ENCODE measurements at places on chromosomes 5 and 9.

- H3K27ac ChIP-seq: no peak overlapping the region
- no peak for DNase-seq
- no peaks in the 10 kb centered on the region for H3K27me3 ChIP-seq
- no peaks in the 10 kb centered on the region for H3K4me1 ChIP-seq
- H3K4me3 ChIP-seq: no peak overlapping the region
These were observed 316.0 kb upstream of the DMAC1 start for GRCh38 chr9:8115570-8115969.

GRCh38 chr5:126506079-126506478 lies 82.9 kb downstream of the GRAMD2B start:
- no peaks in the 10 kb centered on the region for H3K4me1 ChIP-seq
- H3K4me3 ChIP-seq: no peak overlapping the region
- H3K36me3 ChIP-seq: no peaks in the 10 kb centered on the region

DNA sequence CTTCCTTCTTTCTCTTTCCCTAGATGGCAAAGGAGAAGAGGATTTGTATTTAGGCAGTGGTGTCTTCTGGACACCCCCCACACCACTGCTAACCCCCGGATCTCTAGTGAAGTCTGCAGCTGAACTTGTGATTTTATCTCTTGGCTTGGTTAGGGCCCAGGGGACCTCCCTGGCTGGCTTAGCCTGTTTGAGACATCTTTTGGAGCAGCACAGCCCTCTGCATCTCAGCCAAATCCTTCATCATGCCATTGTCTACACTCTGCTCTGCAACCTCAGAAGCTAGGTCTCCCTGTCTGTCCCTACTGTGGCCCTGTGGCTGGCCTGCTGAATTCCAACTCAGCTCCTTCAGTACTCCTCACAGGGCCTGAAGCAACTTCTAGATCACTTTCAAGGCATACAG lies 81.7 kb downstream of the MUSK start:
- no peaks in the 10 kb centered on the region for H3K36me3 ChIP-seq
- no peak overlapping the region for H3K27ac ChIP-seq
- DNase-seq: no peak
- H3K27me3 ChIP-seq: no peaks in the 10 kb centered on the region

- DNase-seq: no peak
- no peaks in the 10 kb centered on the region for H3K36me3 ChIP-seq
- no peak overlapping the region for H3K4me3 ChIP-seq
- no peaks in the 10 kb centered on the region for H3K27me3 ChIP-seq
- no peak overlapping the region for H3K27ac ChIP-seq
- no peaks in the 10 kb centered on the region for H3K4me1 ChIP-seq
These were observed 25.8 kb upstream of the PRXL2C start for GRCh38 chr9:96680812-96681499.

GRCh38 chr5:147687118-147687517 lies 95.4 kb downstream of the JAKMIP2 start:
- no peaks in the 10 kb centered on the region for H3K4me1 ChIP-seq
- no peak overlapping the region for H3K4me3 ChIP-seq
- no peaks in the 10 kb centered on the region for H3K27me3 ChIP-seq
- H3K27ac ChIP-seq: no peak overlapping the region

DNA sequence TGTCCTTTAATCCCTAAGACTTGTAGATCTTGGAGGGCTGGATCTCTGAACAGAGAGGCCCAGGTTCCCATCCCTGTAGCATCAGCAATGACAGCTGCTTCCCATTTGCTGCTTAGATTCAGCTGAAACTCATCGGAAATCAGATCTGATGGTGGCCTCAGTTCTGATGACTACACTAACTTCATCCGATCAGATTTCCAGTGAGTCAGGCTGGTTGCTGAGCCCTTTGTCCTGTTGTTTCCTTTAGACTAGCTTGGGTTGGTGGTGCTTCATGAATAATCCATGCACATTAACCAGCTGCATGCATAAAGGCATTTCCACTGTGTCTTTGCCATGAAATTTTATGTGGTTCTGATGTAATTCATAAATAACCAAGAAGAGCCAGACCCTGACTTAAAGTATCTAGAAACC lies 195.2 kb upstream of the TUT7 start:
- no peak for DNase-seq
- no peaks in the 10 kb centered on the region for H3K36me3 ChIP-seq
- no peak overlapping the region for H3K27ac ChIP-seq
- no peaks in the 10 kb centered on the region for H3K27me3 ChIP-seq
- peaks cover 3% of the 10 kb centered on the region for H3K4me1 ChIP-seq
- H3K4me3 ChIP-seq: no peak overlapping the region

DNA sequence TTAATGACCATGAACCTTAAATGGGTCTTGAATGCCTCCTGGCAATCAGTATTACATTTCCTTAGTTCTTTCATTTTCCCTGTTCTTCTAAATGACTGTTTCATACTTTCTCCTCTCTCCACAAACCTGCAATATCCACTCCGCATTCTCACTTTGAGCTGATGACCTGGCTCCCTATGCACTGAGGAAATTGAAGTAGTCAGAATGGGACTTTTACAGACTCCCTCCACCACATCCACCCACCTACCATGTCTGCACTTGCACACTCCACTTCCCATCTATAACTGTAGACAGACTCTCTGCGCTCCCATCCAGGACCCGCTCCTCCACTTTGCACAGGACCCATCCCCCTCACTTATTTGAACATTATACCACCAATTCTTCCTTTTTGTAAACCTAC lies 36.2 kb upstream of the GZMA start:
- no peaks in the 10 kb centered on the region for H3K4me1 ChIP-seq
- DNase-seq: no peak
- no peak overlapping the region for H3K4me3 ChIP-seq
- no peaks in the 10 kb centered on the region for H3K27me3 ChIP-seq

DNA sequence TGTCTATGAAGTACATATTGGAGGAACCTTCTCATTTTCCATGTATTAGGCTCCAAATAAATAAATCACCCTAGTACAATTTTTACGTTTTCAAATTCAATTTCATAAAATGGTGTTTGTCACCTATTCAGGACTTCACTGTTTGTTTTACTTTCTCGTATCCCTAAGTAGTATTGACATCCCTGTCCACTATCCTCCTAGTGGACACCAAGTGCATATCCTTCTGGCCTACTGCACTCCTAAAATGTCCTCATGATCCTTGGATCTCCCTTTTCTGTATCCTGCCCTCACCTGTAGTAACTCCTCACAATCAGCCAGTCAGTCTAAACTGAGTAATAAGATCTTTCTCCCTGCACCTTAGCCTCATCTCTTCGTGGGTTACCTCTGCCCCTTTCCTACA lies 539.9 kb downstream of the DMRTA1 start:
- DNase-seq: no peak
- H3K4me3 ChIP-seq: no peak overlapping the region
- H3K27me3 ChIP-seq: no peaks in the 10 kb centered on the region
- no peaks in the 10 kb centered on the region for H3K4me1 ChIP-seq
- no peaks in the 10 kb centered on the region for H3K36me3 ChIP-seq

GRCh38 chr5:72013766-72014624 lies 93.3 kb upstream of the MAP1B start:
- no peak overlapping the region for H3K27ac ChIP-seq
- no peaks in the 10 kb centered on the region for H3K4me1 ChIP-seq

DNA sequence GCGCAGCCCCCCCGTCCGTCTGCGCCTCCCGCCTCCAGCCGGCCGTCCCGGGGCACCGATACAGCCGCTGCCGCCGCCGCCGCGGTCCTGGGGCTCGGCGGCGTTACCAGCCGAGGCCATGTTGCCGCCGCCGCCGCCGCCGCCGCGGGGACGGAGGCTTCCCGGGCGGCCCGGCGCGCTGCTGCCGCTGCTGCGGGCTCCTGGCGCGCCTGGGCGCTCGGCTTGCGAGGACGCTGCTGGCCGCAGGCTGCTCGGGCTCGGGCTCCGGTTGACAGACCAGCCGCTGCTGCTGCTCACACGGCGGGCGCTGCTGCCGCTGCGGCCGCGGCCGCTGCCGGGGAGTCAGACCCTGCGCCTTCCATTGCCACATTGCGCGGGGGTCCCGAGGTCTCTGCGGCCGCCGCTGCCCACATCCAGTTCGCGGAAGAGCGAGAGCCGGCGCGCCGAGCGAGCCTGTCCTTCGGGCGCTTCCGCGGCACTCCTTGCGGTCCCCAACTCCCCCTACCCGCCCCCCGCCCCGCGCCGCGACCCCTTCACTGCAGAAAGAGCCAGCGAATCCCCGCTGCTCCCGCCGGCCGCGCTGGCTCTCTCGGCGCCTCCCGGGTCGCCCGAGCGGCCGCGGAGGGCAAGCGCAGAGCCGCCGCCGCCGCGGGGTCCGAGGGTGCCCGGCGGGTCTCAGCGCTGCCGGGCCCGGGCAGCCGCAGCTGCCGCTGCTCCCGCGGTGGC lies 8.4 kb downstream of the PTCH1 start:
- H3K4me1 ChIP-seq: peaks cover 5% of the 10 kb centered on the region
- no peak for DNase-seq
- peak overlapping the region; percentile 91 for H3K27ac ChIP-seq

GRCh38 chr9:76693912-76694311 lies 70.3 kb upstream of the PCA3 start:
- no peaks in the 10 kb centered on the region for H3K4me1 ChIP-seq
- no peak overlapping the region for H3K27ac ChIP-seq
- H3K36me3 ChIP-seq: no peaks in the 10 kb centered on the region
- H3K27me3 ChIP-seq: no peaks in the 10 kb centered on the region
- no peak overlapping the region for H3K4me3 ChIP-seq

DNA sequence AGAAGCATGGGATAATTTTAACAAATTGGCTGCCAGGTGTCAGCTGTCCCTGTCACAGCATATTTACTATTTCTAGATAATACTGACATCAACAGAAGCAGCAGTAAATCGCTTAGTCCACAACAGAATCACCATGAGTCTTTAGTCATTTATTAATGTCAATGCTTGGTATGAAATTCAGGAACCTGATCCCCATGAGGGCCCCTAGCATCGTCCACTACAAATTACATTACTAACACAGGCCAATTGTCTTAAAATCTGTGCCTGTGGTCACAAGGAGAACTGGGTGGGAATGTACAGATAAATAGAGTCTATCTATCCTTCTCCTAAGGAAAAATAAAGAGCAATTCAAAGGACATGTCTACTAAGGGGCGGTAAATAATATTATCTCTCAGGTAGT lies 76.1 kb downstream of the TSSK1B start:
- H3K27ac ChIP-seq: no peak overlapping the region
- H3K4me1 ChIP-seq: no peaks in the 10 kb centered on the region
- no peaks in the 10 kb centered on the region for H3K36me3 ChIP-seq
- no peak for DNase-seq

DNA sequence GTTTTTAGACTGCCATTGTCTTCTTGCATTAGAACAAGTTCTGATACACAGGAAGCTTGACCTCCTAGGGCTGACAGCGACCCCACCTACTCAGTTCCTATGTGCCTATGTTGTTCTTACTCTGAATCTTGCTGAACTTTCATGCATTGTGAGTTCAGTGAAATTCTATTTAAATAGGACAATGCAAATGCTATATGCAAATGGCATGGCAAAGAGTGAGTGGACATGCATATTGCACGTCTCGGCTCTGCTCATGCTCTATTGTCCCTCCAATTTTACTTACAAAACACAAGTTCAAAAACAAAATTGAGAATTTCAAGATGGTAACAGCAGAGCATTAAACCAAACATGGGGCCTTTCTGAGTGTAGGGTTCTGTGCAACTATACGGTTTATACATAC lies 5.3 kb upstream of the DCP2 start:
- H3K27me3 ChIP-seq: no peaks in the 10 kb centered on the region
- no peaks in the 10 kb centered on the region for H3K36me3 ChIP-seq
- DNase-seq: no peak
- no peak overlapping the region for H3K27ac ChIP-seq
- H3K4me1 ChIP-seq: peaks cover 14% of the 10 kb centered on the region

DNA sequence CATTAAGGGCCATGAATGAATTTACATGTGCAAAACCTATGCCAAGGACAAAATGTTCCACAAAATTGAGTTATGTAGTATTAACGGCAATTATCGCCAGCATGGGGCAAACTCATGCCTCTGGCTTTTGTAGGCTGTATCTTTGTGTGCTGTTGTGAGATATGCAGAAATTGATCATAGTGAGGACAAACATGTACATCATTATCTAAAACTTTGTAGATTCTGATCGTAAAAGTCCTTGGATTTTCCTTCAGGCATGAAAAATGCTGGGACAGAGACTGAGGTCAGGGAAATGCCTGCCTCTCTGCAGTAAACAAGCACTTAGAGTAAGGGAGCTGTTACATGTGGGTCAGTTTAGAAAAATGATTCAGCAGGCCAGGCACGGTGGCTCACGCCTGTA lies 5.9 kb upstream of the TXNDC8 start:
- no peaks in the 10 kb centered on the region for H3K27me3 ChIP-seq
- no peak overlapping the region for H3K27ac ChIP-seq
- no peaks in the 10 kb centered on the region for H3K36me3 ChIP-seq
- no peak overlapping the region for H3K4me3 ChIP-seq

DNA sequence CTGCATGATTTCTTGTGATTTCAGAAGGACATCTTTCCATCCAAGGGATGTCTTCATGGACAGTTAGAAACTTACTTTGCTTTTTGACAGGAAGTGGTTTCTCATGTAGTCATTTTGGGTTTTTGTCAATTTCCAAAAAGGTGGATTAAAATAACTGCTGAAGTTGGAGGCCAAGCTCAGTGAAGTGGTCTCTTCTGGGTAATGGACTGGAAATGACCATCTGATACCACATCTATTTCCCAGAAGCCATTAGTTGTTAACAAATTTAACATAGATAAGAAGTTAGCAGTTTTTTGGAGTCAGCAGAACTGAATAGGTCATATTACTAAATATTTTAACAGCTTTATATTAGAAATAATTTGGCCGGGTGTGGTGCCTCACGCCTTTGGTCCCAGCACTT lies 86.2 kb upstream of the MYO10 start:
- no peaks in the 10 kb centered on the region for H3K27me3 ChIP-seq
- no peak for DNase-seq
- no peaks in the 10 kb centered on the region for H3K36me3 ChIP-seq
- H3K27ac ChIP-seq: no peak overlapping the region
- H3K4me1 ChIP-seq: peaks cover 3% of the 10 kb centered on the region

DNA sequence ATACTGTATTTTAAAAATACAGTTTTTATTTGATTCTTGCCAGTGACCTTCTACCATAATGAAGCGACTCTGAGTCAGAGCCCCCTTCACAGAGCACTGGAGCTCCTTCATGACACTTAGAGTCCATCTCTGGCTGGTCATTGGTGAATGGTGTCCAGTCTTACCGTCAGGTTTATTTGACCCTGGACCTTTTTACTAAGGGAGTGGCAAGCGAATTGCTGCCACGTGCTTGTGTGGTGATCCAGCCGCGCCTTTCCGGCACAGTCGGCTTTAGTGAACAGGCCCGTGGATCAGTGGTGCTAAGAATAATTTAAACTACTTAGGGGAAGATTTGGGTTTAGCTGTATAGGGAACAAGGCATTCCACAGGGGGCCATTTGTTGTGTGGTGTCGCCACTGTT lies 48.5 kb downstream of the PRRC2B start:
- H3K27ac ChIP-seq: no peak overlapping the region
- H3K36me3 ChIP-seq: peaks cover 67% of the 10 kb centered on the region
- DNase-seq: no peak

- no peak overlapping the region for H3K27ac ChIP-seq
- H3K27me3 ChIP-seq: no peaks in the 10 kb centered on the region
These were observed 169.6 kb downstream of the RORB start for GRCh38 chr9:74666625-74667316.

DNA sequence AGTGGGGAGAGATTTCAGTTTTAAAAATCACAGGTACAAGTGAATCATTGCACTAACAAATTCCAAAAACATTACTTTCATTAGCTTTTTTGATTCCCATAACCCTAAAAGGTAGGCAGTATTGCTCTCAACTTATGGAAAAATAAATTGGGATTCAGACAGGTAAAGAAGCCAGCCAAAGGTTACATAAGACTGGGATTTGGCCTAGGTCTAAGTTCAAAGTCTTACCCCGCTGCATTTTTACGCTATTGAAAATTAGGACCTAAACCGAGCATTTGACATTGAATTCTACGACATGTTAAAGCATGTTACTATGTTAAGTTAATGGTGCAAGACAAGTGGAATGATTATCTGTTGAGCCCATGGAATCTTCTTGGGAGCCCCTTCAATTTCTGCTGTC lies 89.6 kb downstream of the ENC1 start:
- H3K36me3 ChIP-seq: no peaks in the 10 kb centered on the region
- H3K4me1 ChIP-seq: no peaks in the 10 kb centered on the region
- peak overlapping the region; percentile 94 for H3K27ac ChIP-seq
- H3K27me3 ChIP-seq: no peaks in the 10 kb centered on the region

Data from trophoblast cell (in vitro differentiated cells and primary cell).